Activated T-cell treated with anti-CD3 and anti-CD28 coated beads, Interleukin-2, amount 50 U/mL, for 4 hours (primary cell): ENCODE measurements at places on chromosomes 13 and 19. TPM values are rescaled to one million over a fixed set of nuclear protein-coding genes. Genes with fewer than 3 reads are reported as not detected.

Gene CHAF1A
- 64.3 TPM for total RNA-seq

Gene CGB8
- total RNA-seq: not detected

Gene FOXA3
- total RNA-seq: 0.26 TPM

Gene CEACAM3
- total RNA-seq: not detected

Gene ZNF296
- total RNA-seq: 7.8 TPM
